GM23248 (cell line): ENCODE measurements at places on chromosomes 5 and 9. TPM values are rescaled to one million over a fixed set of nuclear protein-coding genes. Genes with fewer than 3 reads are reported as not detected.

Gene MACIR
- polyA plus RNA-seq = 35.6 and 35.7 TPM in 2 replicates

Gene CDKN2A
- 42.2 and 43.6 TPM in 2 replicates for polyA plus RNA-seq

Gene PCDHA1
- polyA plus RNA-seq = not detected in 2 replicates

Gene FAT2
- not detected in 2 replicates for polyA plus RNA-seq

Gene PTPN3
- 0.86 and 0.90 TPM in 2 replicates for polyA plus RNA-seq

Gene KIF20A
- 26.0 and 28.2 TPM in 2 replicates for polyA plus RNA-seq

Gene TAF1L
- not detected in 2 replicates for polyA plus RNA-seq

Gene C6
- not detected in 2 replicates for polyA plus RNA-seq

Gene CTXN3
- not detected in 2 replicates for polyA plus RNA-seq

Gene SOX30
- polyA plus RNA-seq = 0.08 TPM in 2 replicates

Gene PPP3R2
- not detected in 2 replicates for polyA plus RNA-seq

Gene FAM240B
- not detected in 2 replicates for polyA plus RNA-seq

Gene ARID3C
- polyA plus RNA-seq = not detected in 2 replicates

Gene SOWAHA
- polyA plus RNA-seq = not detected in 2 replicates

Gene PCDHB16
- polyA plus RNA-seq = 4.8 and 5.0 TPM in 2 replicates

Gene SAXO1
- polyA plus RNA-seq = 0.65 and 0.83 TPM in 2 replicates

Gene PTPRD
- polyA plus RNA-seq = 0.05 TPM in 1 of 2 replicates, not detected in the other

Gene AQP3
- polyA plus RNA-seq = 0.19 and 0.29 TPM in 2 replicates

Gene GAPT
- not detected in 2 replicates for polyA plus RNA-seq

Gene HAVCR2
- polyA plus RNA-seq = not detected in 2 replicates

Gene GFRA3
- polyA plus RNA-seq = not detected in 2 replicates

Gene NOL8
- 27.0 and 30.3 TPM in 2 replicates for polyA plus RNA-seq

Gene CCDC183
- 0.39 and 1.5 TPM in 2 replicates for polyA plus RNA-seq
